Iris pigment epithelial cell (primary cell): ENCODE measurements at places on chromosomes 2 and 18.

DNA sequence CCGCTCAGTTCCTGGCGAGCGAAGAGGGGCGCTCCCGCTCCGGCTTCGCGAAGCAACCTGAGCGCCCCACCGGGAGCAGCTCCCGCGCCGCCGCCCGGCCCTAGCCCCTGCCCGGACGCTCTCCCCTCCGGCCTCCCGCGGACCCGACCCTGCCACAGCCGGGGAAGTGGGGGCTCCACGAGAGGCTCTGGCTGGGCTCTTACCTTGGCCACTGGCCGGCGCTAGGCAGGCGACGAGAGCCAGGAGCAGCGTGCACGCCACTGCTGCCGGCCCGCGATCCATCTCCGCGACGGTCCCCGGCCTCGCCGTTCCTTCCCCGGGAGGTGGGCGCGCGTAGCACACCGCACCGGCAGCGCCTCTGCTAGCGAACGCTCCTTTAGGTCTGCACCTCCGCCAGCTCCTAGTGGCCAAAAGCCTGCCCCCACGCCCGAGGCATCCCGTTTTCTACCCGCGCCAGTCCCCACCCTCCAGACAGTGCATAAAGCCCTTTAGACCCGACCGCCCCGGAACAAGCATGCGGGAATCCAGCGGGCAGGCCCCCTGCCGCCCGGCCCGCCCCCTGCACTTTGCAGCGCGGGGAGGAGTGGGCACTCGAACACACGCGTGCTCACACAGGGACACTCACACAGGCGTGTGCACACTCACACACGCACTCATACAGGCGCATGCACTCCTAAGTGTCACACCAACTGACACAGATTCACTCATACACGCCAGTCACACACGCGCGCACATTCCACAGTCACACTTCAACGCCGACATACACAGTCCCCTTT lies at the start of gene LRP2:
LRP2 (minus strand) TSS at position 417 of the 776 bp plus-strand sequence; CDS start at position 282, 135 bp downstream.
- no peak for DNase-seq

- no peak for DNase-seq
These were observed 82.3 kb upstream of the NDUFV2 start for GRCh38 chr18:9020221-9020620.

- DNase-seq: no peak
These were observed 9.8 kb downstream of the REL start for GRCh38 chr2:60891180-60891579.

GRCh38 chr2:20411361-20411894 lies 35.4 kb upstream of the RHOB start:
- DNase-seq: peak; percentile 86

DNA sequence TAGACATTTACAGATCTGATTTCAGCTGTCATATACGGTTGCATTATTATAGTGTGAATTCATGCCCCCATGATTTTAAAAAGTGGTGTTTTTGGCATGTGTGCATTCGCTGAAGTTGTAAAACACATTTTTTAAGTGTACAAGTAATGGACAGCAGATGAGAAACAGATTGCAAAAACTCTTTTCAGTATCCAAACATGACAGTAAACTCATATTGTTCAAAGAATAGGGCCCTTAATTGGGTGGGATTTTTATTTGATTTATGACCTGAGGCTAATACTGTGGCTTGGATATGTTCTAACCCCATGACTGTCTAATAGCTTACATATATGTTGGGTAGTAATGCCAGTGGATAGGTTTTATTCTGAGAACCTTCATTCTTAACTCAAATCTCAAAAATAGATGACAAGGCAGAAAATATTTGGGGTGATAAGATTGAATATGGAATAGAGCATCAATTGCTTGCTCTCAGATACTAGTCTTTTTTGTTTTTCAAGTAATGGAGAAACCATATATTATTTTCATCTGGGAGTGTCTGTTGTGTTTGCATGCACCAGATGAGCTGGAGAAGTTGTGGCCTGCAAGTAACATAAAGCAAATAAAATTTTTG lies 118.6 kb downstream of the PARD3B start:
- DNase-seq: no peak

GRCh38 chr2:112529757-112530156 lies 12.5 kb upstream of the POLR1B start:
- no peak for DNase-seq

GRCh38 chr18:75824661-75825060 lies 397.2 kb upstream of the SMIM21 start:
- no peak for DNase-seq

- DNase-seq: no peak
These were observed 182.5 kb upstream of the NXPH2 start for GRCh38 chr2:138962686-138963085.

DNA sequence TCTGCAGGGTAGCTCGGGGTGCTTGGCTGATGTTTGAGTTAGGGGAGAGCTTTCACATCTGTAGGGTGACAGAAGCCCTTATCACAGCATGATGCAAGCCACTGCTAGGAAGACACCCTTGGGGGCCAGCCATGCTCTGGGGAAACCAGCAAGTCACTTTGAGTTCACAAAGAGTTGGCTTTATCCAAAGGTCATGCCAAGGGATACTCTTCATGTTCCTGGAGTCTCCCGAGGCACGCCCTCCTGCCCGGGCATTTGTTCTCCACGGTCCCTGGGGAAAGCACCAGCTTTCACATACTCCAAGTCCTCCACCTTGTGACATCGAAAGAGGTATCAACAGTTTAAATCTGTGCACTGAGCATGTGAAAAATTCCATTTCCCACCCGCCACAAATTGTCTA lies 227.7 kb downstream of the VAPA start:
- no peak for DNase-seq

DNA sequence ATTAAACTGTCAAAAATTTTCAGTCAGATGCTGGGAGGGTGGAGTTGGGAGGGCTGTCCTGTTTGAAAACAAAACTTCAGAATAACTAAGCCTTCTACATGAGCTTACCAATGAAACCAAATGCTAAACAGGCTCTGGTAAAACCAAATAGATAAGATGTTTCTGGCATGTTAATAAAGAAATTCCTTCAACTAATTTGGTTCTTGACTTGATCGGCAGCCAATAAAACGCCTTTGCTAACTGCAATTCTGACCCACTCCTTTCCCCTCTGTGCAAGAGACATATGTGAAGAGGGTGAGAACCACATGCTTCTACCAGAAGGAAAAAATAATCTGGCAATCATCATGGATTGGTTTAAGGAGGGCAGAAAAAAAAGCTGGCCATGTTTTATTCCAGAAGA lies 20.9 kb downstream of the MAP4K3 start:
- DNase-seq: peak; percentile 55

- DNase-seq: no peak
These were observed 9.5 kb downstream of the DUSP19 start for GRCh38 chr2:183088061-183088460.
